ENCODE measurements at places on chromosomes 13 and 19.

DNA sequence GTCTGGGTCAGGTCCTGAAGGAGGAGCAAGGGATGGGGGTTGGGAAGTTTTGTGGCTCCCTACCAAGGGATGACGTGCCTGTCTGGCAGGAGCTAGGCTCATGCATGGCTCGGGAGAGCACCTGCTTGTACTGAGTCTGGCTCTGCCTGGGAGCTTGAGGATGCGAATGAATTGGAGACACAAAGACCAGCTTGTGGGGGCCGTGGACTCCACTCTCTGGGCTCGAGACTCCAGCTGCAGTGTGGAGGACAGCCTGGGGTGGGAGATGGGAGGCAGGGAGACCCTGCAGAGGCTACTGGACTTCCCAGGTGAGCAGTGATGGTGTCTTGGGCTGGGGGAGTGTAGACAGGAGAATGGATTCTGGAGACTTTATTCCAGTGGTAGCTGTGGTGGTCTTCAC, 15.2 kb upstream of the URI1 start:
- no peak for DNase-seq

GRCh38 chr13:101978552-101979315, 423.1 kb downstream of the FGF14 start:
- no peak for DNase-seq

GRCh38 chr13:61040181-61040580, 375.5 kb downstream of the PCDH20 start:
- no peak for DNase-seq

- no peak for DNase-seq
These were observed 115.0 kb upstream of the SLC7A1 start for GRCh38 chr13:29710511-29710910.

DNA sequence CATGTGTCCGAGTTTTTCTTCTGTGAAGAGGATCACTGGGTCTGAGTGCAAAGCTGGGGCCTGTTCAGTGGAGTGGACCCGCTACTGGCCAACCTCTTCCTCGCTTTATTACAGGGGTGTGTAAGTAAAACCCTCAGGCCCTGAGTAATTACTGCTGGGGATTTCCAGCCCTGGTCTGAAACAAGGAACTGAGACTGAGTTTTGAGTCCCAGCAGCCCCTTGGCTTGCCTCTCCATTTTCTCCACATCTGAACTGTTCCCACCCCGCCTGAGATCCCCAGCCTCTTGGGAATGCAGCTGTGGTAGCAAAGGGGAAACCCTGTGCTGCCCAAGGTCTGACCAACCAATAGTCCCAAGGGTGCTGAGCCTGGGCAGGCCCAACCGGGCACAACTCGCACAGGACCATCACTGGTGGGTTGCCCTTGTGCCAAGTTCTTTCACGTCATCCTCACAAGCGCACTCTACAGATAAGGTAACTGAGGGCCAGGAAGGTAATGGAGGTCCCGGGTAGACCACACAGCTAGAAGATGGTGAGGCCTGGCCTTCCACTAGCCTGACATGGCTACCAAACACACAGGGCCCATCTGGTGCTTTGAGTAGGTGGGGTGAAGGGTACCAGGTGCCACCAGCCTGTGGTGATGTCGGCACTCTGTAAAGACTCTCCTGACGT, 13.7 kb upstream of the SLC35E1 start:
- DNase-seq, result no peak

GRCh38 chr19:35460608-35461007, 12.6 kb downstream of the FFAR2 start:
- DNase-seq, result no peak

DNA sequence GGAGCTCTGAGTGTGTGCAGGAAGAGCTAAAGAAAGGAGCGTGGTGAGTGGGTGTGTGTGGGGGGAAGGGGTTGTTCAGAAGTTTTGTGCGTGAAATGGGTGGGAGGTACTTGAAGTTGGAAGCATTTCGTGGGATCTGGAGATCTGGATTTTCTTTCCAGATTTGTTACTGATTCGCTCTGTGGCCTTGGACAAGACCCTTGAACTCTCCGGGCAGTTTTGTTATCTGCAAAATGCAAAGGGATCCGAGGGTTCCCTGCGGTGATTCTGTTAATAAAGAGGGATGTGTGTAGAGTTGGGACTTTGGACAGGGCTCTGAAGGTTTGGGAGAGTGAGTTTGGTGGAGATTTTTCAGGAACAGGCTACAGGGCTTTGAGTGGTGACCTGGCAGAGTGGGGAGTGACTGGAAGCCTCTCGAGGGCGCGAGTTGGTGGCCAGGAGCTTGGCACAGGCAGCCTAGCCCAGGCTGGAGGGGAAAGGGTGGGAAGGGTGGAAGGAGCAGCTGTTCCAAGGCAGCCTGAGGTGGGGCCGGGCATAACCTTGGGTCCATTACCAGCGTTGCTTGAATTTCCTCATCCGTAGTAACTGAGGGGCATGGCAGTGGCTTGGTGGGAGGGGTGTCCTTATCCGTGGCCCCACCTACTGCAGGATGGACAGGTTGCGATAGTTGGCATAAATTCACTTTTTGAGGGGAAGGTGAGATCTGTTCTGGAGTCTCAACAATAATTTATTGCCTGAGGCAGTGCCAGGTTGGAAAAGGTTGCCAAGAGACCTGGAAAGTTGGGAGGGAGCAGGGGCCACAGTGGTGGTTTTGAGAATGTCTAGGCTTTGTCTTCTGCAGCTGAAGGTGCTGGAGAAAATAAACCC, 2.1 kb downstream of the ACTN4 start:
- DNase-seq, result no peak

DNA sequence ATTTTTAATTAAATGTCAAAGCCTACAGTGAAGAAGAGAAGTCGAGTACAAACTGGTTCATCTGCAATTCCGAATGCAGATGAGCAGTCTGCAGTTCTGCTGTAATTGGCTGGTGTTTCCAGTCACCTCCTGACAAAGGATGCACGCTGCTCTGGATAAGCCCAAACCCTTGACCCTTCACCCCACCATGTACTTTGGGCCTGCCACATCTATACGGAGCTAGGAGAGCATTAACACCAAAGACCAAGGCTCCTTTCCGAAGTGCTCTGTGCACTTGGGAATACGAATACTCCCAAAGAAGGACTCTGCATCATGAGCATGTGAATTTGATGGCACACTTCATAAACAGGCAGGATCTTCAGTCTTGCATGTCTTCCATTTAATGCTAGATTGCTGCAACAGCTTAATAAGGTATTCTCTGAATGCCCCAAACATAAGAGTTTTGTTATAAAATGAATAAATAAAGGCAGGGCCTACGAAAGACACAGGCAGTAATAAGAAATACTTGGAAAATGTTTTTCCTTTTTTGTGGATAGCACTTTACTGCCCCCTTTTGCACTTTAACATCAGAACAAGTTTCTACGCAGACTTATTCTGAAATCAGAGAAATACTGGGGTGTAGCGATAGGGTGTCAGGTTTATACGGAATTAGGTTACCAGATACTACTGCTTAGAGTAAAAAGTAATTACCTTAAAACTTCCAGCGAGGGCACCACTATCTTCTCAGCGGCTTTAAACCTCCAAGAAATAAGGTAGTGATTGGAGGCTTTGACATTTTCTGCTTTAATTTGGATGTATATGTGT, 15.0 kb downstream of the EFNB2 start:
- DNase-seq, result no peak

DNA sequence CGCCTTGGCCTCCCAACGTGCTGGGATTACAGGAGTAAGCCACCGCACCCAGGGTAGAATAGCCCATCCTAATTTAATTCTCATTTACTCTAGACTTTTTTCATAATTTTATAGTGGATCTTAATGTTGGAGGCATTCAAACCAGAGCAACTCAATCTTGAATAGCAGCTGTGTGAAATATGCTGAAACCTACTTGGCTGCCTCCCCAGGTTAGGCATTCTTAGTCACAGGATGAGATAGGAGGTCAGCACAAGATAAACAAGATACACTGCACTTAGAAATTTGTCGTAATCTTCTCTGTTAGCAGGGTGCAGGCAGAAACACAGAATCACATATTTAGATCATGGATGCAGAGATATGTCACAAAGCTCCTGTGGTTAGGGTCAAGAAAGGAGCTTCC, 2.7 kb upstream of the ZNF43 start:
- no peak for DNase-seq

DNA sequence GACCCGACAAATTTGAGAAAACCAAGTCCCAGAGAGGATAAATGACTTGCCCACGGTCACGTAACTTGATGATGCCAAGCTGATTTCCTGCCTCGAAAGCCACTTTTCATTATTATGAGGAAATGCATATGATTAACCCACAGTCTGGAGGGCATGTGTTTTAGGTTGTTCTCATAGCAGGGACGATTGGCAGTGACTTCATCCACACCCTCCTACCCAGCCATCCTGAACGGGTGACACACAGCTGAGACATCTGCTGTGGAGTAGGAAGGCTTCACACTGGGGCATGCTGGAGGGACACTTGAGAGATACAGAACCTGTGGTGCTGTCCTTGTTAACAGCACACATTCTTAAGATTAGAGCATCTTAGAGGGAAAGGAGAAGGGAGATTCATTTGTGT, 65.4 kb upstream of the WDFY2 start:
- DNase-seq, result no peak

DNA sequence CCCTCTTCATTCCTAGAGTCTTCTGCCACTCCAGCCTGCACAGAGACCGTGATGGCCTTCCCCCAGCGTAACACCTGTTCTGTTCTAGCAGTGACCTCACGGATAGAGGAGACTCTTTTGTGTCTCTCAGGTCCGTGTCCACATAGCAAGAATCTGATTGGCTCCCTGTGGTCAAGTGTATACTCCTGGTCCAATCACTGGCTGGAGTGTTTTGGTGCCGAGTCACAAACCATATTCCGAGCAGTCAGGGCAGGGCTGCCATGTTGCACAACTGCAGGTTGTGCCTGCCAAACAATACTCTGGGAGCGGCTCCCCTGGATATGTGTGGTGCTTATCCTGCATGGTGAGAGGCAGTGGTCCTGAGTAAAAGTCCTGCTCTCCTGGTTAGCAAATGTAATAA, 402.4 kb downstream of the KCNRG start:
- no peak for DNase-seq

DNA sequence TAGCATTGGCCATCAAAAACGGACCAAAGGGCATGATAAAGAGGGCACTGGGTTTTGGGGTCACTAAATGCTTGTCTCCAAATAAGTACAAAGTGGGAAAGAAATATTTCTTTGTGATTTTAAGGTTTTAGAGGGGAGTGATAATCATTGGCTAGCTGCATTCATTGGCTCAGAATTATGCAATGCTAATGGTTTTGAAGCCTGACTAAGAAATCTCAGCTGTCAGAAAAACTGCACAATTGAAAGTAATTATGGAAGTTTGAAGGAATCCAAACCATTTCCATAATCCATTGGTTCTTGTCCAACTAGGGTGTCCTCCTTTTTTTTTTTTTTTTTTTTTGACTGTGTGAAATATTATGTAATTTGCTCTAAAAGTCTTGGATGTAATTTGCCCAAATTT, 88.2 kb upstream of the ARGLU1 start:
- DNase-seq, result no peak

- no peak for DNase-seq
These were observed 33.1 kb upstream of the CYP2S1 start for GRCh38 chr19:41159881-41160280.

- DNase-seq, result no peak
These were observed 38.2 kb upstream of the ZNF492 start for GRCh38 chr19:22595918-22596341.

- DNase-seq, result no peak
These were observed 21.0 kb upstream of the DPP9 start for GRCh38 chr19:4744451-4745174.

DNA sequence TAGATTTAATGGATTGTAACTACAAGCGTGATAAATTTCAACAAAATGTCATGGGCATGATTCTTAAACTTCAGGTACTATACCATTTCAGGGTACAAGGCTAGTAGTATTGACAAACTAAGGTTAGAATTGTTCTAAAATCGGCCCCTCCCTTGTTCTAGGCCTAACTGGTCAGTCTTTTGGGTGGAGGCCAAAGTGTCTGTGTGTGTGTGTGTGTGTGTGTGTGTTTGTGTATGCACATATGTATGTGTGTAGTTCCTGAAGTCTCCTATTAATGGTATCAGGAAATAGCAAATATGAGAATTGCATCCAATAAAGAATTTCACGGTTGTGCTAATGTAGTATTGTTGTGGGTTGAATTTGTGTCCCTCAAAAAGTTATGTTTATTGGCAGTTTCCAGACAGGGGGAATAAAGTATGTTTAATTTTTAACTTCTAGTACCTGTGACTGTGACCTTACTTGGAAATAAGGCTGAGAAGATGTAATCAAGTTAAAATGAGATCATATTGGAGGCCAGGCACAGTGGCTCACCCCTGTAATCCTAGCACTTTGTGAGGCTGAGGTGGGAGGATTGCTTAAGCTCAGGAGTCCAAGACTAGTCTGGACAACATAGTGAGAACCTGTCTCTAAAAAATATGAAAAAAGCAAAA, 119.2 kb downstream of the KLF5 start:
- DNase-seq, result no peak

- no peak for DNase-seq
These were observed 27.1 kb downstream of the ZNF714 start for GRCh38 chr19:21109116-21109515.

- no peak for DNase-seq
These were observed 15.3 kb downstream of the NKPD1 start for GRCh38 chr19:45145270-45146189.

DNA sequence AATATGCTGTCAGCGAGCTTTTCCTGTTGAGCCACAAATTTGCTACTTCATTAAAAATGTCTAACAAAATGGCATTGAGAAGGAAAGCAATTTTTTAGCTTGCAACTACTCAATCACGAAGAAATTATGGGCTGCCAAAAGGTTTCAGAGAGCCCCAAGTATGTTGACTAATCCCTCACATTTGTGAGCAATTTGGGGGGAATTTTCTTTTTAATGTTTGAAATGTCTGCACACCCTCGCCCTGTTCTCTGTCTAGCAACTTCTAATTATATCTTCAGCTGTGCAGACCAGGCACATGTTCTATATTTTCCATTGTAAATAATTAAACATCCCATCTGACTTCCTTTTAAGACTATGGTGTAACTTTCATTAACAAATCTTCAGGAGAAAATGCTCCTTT, 192.9 kb downstream of the DCT start:
- DNase-seq, result no peak

DNA sequence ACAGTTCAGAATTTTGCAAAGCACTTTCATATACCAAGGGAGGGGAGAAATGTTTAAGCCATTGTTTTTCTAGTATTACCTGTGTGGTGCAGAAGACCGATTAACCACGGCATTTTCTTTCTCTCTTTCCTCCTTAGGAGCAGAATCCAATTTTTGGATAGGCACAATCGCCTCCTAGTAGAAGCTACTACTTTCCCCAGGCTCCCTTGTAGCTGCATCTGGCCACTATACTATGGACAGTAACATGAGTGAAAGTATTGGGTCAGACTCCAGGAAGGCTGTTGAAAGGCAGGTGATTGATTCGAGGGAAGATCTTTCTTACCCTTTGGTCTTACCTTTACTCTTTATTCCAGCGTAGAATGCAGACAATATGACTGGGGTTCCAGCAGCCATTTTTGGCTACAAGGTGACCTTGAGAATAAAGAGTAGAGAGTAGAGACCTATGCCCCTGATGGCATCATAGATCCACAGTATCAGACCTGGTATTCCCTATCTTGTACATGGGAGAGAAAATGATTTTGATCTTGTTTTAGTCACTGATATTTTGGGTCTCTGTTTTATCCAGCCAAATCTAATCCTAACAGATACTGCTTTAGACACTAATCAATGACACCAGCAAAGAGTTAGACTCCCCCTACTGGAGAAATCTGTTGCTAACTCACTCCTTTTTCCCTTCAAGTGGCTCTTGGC, 77.0 kb downstream of the LRRC63 start:
- no peak for DNase-seq
